SJCRH30 (cell line): ENCODE measurements at places on chromosomes 16 and 17.

- DNase-seq: no peak
Measured at GRCh38 chr17:37174205-37174604, 201.6 kb upstream of the C17orf78 start.

DNA sequence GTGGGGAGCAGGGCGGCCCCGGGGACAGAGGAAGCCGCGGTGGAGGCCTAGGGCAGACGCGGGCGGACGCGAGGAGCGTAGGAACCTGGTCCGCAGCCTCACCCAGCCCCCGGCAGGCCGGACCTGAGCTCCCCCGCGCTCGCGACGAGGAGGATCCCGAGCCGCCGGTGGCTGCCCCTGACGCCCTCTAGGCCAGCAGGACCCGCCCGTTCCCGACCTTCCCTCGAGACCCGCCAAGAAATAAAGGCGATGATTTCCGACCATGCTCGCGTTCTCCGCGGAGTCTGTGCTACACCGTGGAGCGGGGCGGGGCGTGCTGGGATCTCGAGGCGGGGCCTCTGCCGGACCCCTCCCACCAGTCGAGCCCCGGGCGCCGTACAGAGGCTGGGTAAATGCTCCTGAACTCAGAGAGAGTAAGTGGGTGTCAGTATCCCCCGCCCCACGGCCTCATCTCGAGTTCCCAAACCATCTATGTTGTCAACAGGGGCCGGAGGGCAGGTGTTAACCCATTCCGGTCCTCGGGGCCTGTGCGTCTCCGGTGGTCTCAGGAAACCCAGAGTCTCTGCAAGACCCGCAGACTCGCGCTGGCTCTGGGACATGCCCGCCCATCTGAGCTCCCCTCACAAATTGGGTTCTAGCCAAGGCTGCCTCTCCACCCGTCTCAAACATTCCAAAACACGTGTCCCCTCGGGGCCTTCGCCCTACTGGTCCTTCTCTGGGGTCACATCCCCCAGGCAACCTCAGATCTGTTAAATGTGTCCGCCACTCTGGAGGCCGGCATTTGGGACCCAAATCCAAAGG, 13.7 kb downstream of the SYCE1L start:
- no peak for DNase-seq

DNA sequence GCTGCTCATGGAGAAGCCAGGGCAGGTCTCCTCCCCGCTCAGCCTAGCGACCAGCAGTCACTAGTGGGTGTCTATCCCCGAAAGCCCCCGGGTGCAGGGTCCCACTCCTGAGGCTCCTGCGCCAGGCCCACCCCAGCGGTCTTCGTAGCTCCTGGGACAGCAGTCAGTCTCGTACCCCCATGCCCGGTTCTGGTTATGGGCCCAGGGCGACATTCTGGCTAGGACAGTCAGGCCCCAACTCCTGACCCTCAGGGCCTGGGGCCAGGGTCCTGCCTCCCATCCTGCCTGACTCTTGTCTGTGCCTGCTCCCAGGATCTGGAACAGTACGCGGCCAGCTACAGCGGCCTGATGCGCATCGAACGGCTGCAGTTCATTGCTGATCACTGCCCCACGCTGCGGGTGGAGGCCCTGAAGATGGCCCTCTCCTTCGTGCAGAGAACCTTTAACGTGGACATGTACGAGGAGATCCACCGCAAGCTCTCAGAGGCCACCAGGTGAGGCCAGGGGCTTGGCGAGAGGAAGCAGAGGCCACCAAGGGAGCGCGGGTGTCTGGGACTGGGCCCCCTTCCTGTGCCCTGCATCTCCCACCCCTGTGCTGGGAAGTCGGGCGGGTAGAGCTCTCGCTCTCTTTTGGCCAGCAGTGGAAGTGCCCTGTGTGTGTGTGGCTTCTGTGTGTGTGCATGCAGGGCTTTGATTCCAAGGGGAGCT, 2.0 kb downstream of the GPS1 start:
- DNase-seq: no peak

DNA sequence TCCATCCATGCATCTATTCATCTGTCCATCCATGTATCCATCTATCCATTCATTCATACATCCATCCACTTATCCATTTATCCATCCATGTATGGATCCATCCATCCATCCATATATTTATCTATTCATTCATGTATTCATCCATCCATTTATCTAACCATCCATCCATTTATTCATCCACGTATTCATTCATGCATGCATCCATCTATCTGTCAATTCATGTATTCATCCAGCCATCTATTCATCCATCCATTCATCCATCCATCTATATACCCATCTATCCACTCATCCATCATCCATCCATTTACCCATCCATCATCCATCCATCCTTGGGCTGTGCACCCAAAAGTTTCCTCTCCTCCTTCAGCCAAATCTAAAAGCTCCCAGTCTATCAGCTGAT, 43.4 kb downstream of the GDE1 start:
- no peak for DNase-seq

- no peak for DNase-seq
Measured at GRCh38 chr16:31082368-31083045, 6.2 kb downstream of the PRSS53 start.

- no peak for DNase-seq
Measured at GRCh38 chr17:49925921-49926320, 43.1 kb upstream of the DLX4 start.
